Mucosa of gallbladder (tissue), 1 donor: ENCODE measurements at places on chromosomes 1 and 21. TPM values are rescaled to one million over a fixed set of nuclear protein-coding genes. Genes with fewer than 3 reads are reported as not detected.

- no peak for DNase-seq
Measured at GRCh38 chr1:156260896-156261295, 13.0 kb upstream of the PAQR6 start.

The SSX2IP gene
- 22.3 TPM for total RNA-seq

The MYBPH gene
- not detected for total RNA-seq

The INKA2 gene
- 4.9 TPM for total RNA-seq

DNA sequence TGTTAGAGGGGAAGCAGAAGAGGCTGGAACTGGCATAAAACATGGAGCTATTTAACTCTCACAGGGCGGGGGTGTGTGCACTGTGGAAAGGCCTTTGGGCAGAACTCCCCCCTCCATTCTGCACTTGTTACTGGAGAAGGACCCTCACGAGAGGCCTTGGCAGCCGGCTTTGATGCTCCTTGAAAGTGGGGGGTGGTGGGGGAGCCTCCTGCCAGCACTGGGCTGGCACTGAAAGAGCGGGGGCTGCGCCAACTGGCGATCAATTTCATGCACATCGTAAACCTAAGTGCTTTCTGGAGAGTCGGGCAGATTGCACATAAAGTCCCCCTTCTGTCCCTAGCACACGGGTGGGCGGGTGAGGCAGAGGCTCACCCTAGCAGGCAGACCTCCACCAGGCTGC is 28.9 kb downstream of the FOXO6 start:
- no peak for DNase-seq

- peak; percentile 8 for DNase-seq
Measured at GRCh38 chr1:53344921-53345838, 17.3 kb upstream of the LRP8 start.

The NPR1 gene
- total RNA-seq, result 8.8 TPM

GRCh38 chr21:43273016-43273707 is 104.4 kb downstream of the CRYAA start:
- DNase-seq, result no peak

The ATAD3C gene
- total RNA-seq, result 7.0 TPM

GRCh38 chr1:75582725-75583261 is 28.1 kb downstream of the SLC44A5 start:
- DNase-seq, result no peak

GRCh38 chr21:21247424-21247823 is 249.2 kb downstream of the NCAM2 start:
- no peak for DNase-seq

The TMEM269 gene
- 0.06 TPM for total RNA-seq

The F5 gene
- total RNA-seq, result 154 TPM

The CLDN17 gene
- not detected for total RNA-seq

The SYT14 gene
- total RNA-seq, result 0.06 TPM

The RAB25 gene
- 103 TPM for total RNA-seq

The FCRL3 gene
- 0.03 TPM for total RNA-seq

DNA sequence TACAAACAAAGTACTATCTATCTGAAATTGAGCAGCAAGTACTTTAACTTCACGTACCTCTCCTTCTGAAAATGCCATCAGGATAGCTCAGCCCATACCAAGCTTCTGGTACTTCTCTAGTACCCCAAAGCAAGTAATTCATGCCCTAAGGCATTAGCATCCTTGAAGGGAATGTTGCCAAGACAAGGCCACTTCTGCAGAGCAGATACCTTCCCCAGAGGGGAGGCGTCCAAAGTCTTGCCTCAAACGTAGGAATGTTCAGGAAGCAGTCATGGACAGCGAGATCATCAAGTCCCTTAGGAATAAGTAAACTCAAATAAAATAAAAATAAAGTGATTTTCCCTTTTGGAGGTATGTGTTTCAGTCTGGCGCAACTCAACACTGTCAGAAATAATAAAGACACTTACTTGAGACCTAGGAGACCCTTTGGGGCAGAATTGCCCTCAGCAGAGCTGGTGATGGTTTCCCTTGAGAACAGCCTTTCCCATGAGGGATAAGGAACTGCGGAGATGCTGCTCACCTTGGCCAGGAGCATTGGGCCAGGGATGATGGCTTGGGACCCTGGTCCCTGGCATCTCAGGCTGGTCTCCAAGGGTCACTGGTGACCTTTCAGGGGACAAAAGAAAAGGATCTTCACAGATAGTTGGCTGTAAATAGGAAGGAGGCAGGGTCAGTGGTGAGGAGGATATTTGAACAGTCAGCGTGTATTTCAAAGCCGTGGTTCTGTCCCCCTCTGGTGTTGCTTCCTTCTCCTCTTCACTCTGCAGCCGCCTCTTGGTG is 522.9 kb downstream of the KIF26B start:
- no peak for DNase-seq

The ESRRG gene
- 5.4 TPM for total RNA-seq

- peak; percentile 35 for DNase-seq
Measured at GRCh38 chr1:223114871-223115270, 28.2 kb downstream of the TLR5 start.

The TMEM240 gene
- total RNA-seq, result 4.7 TPM
